ENCODE measurements at places on chromosomes 7 and 10.
A peak's percentile ranks its signal among the peaks of the same experiment; 100 is the strongest.

DNA sequence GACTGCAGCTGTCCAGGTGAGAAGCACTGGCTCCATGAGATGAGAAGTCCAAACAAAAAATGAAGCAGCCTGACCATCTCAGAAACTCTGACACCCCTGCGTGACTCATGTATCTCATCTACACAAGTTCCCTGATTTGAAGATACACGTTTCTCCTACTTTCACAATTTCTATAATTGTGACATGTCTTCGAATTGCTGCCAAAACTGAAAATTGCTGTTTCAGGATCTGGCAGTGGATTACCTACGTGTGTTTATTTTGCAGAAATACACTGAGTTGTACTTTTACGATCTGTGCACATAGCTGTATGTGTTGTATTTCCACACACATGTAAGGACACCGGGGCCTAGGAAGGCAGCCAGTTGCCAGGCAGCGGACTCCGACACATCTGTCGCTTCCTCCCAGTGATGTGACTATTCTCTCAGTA, 53.2 kb downstream of the LARP4B start:
- DNase-seq: peak; percentile 62

- DNase-seq: no peak
Measured at GRCh38 chr10:91887272-91888076, 21.8 kb downstream of the FGFBP3 start.

DNA sequence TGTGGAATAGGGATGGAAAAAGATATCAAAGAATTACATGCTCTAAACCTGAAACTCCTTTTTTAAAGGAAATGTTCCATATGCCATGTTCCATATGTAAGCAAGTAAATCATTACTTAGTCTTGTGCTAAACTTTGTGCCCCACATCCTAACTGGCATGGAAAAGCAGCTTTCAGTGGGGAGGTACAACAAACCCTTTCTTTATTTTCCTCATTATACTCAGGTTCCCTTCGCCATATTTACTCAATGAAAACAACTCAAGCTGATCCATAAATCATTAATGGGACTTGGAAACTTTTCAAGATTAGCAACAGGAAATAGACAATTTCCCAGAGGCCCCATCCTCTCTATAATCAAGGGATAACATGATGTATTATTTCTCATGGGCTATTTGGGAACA, 56.0 kb downstream of the GSAP start:
- no peak for DNase-seq

- no peak for DNase-seq
Measured at GRCh38 chr7:107697321-107698049, 36.9 kb downstream of the SLC26A4 start.

DNA sequence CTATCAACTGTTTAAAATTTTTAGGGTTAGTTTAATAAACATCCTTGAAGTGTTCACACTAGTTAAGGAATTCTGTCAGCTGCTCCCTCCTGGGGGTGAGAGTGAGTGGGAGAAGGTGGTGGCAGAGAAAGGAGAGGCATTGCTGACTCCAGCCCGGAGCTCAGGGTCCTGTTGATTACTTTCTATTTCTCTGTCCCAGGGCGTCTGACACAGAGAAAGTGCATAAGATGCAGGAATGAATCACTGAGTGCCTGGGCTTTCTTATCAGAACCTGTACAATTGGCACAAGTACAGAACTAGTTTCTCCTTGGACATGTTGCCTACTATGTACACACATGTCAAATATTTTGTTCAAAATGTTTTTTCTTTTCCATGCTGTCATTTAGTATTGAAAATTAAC, 410.8 kb upstream of the COBL start:
- DNase-seq: no peak

GRCh38 chr7:43815373-43815772, 53.9 kb downstream of the MRPS24 start:
- no peak for DNase-seq

DNA sequence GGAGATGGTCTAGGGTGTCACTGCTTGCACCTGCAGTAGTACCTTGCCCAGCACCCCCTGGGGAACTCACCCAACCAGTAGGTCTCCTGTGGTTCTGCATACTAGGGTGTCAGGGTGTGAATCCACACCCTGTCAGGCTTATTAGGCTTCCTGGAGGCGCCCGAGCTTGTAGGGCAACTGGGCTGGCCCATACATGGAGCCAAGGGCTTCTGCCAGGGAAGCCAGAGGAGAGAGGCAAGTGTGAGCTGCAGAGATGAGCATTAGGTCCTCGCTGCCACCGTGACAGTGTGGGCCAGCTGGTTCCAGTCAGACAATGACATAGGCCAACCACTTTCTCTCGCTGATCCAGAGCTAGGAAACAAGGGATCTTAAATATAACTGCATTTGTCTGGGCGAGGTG, 11.2 kb downstream of the MXI1 start:
- DNase-seq: no peak

DNA sequence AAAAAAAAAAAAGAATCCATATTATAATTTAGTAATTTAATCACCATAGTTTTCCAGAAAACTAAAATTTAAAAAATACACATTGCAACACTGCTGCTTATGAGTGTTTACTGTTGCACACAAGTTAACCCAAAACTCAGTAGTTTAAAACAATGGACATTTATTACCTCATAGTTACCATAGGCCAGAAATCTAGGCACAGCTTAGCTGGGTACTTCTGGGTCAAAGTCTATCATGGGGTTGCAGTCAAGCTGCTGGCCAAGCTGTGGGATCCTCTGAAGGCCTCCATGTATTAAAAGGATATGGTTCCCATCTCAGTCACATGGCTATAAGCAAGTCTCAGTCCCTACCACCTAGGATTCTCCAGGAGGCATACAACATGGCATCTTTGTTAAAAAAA, 83.6 kb downstream of the ZFAND4 start:
- DNase-seq: no peak

- DNase-seq: no peak
Measured at GRCh38 chr10:70051848-70052247, 798 bp upstream of the MACROH2A2 start.

- DNase-seq: no peak
Measured at GRCh38 chr10:58993480-58994221, 182.8 kb upstream of the PHYHIPL start.

DNA sequence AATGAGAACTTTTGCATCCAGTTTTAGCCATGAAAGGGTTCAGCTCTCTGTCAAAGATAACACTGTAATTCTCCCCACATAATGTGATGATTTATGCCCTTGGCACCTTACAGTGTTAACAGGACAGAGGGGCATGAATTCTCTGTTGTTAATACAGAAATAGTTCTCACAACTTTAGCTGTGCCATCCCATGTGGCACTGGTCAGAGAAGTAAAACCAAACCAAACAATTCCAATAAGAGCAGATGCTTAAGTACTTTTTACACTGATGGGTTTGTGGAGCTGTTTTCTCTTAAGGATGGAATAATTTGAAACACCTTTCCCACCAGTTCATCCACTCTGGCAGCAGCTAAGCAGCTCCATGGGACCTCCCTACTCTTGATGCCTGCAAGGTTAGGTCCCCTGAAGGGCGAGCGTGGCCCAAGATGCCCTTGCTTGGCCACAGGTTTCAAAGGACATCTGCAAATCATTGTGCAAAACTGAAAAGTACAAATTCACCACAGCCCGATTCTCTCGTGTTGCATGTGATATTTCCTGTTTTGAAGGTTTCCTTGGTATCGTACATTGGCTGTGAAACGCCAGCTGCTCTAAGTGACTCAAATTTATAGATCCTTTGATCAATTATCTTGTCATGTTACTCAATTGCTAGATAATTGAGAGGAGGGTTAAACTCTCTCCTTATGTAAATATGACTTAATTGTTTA, 82.5 kb upstream of the CREB5 start:
- DNase-seq: no peak

- DNase-seq: no peak
Measured at GRCh38 chr10:1715821-1716220, 21.5 kb downstream of the ADARB2 start.

- no peak for DNase-seq
Measured at GRCh38 chr10:30781670-30782121, 152.1 kb upstream of the LYZL2 start.

DNA sequence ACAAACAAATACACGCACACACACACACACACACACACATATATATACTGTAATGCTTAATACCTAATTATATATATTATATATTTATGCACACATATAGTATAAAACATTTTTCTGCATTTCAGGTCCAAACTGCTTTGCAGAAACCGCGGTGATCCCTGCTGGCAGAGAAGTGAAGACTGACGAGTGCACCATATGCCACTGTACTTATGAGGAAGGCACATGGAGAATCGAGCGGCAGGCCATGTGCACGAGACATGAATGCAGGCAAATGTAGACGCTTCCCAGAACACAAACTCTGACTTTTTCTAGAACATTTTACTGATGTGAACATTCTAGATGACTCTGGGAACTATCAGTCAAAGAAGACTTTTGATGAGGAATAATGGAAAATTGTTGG, 138.5 kb downstream of the VWC2 start:
- DNase-seq: no peak

DNA sequence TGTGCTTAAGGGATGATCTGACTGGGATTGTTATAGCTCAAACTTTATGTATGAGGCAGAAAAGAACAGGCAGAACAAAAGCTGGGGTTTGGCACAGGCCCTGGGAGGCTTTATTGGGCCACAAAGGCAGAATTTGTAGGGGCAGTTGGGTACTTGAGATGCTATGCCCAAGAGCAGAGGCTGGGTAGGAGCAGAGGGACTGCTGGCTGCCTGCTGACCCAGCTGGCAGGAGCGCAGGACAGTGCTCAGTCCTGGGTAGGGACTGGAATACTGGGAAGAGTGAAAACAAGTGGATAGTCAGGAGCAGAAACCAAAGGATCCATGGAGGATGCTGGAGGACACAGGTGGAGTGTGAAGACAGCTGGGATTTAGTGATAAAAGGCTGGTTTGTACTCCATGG, 75.7 kb downstream of the CCDC3 start:
- no peak for DNase-seq

GRCh38 chr10:52599551-52600200, 172.9 kb downstream of the MBL2 start:
- DNase-seq: no peak

DNA sequence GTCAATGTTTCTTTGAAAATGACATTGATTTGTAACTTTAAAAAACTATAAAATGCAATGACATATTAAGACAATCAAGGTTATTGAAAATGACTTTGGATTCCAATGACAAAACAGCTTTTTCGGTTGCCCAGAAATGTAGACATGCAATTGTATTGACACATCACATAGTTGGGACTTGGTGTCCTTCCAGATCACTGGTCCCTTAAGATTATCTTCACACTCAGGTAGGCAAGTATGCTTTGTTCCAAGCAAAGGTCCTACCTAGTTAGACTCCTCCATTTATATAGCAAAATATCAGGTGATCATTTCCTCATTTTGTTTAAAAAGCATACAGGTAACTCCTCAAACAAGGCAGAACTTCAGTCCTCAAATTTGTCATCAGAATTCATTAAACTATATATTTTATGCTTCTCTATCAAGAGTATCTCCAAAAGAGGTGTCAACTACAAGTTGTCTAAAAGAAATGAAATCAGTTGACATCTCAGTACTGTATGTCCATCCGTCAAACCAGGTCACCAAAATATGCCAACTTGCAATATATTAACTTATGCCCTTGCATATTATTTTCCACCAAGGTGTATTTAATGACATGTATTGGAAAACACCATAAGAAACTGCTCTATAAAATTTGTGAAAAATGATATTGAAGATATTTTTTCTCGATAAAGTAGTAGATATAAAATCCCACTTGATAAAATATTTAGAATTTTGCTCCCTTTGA, 64.6 kb downstream of the TSPAN12 start:
- no peak for DNase-seq

DNA sequence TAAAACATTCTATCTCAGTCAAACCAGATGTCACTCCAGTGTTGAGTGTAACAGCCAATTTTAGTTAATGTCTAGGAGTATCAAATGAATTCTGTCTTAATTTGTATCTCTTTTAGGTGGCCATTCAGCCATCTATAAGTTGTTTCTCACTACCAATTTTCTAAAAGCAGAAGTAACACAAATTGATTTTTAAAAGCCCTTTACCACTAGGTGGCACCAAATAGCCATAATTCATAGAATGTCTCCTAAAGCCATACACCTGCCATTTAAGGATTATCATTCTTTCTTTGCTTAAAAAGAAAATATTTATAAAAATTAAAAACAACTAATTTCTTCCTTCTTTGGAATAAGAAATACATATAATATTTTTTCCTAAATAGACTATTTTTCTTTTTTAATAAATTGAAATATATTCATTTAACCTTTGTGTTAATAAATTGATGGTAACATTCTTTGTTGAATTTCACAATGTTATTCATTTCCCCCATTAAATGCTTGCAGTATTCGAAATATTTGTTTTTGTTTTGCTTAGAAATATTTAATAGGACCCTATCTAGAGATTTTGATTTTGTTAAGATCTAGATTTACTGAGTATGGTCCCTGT, 107.8 kb upstream of the PPP1R3A start:
- no peak for DNase-seq

GRCh38 chr7:111668711-111669110, 106.4 kb upstream of the IMMP2L start:
- DNase-seq: no peak

DNA sequence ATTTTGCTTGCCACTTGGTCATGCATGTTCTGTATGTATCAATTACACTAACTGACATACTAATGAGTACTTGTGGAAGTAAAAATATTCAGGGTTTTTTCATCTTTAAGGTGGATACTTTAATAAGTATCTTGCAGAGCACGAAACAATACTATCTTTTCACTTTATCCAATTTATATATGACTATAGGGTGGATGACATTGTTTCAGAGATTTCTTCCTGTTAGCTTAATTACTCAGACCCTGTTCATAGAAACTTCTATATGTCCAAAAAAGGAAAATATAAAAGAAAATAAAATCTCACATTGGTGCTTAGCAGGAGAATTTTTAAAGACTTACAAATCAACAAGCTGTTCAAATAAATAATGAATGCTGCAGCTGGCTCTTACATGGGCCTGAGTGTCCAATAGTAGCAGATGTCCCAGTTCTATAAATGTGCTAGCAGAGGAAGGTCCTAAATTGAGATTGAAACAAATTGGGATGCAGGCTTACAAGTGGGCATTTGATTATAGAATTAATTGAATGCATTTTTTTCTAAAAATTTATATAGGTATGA, 91.5 kb upstream of the THSD7A start:
- no peak for DNase-seq

DNA sequence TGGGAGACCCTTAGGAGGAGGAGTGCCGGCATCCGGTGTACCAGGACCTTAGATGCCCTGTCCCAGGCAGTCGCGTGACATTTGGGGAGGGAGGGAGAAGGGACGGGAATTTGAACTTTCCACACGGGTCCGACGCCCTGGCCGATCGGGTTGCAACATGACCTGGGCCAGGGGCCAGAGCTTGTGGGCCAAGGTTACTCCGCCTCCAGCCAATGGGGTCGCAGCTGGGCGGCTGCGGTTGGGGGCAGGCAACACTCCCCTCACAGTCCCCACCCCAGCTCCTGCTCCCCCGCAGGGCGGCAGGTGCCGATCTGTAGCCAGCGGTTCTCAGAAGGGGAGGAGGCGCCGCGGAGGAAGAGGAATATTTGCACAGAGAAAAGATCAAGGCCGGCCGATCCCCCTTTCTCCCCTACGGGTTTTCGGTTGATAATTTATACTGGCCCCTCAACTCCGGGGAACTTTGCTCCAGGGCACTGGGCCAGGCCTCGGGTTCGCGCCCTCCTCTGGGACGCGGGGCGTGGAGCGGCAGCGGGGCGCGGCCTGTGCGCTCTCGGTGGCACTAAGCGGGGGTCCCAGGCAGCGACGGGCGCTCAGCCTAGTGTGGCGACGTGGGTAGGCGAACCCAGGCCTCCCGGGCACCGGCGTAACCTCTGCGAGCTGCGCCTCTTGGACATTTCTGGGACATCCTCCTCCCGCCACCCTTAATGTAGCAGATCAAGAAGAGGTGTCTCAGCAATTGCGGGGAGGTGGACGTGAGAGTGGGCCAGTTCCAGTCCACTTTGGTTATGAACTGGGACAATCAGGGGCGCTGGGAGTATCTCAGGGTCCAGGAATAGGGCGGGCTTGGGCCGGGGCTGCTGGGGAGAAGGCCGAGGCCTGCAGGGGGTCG, 1.2 kb downstream of the MLXIPL start:
- peak; percentile 98 for DNase-seq

All from left lobe of liver (tissue), 2 donors.